ENCODE measurements at places on chromosomes 7 and 10.

- no peak for DNase-seq
Measured at GRCh38 chr7:81816312-81816711, 46.5 kb upstream of the HGF start.

GRCh38 chr10:58262766-58263165 lies 4.9 kb downstream of the IPMK start:
- no peak for DNase-seq

DNA sequence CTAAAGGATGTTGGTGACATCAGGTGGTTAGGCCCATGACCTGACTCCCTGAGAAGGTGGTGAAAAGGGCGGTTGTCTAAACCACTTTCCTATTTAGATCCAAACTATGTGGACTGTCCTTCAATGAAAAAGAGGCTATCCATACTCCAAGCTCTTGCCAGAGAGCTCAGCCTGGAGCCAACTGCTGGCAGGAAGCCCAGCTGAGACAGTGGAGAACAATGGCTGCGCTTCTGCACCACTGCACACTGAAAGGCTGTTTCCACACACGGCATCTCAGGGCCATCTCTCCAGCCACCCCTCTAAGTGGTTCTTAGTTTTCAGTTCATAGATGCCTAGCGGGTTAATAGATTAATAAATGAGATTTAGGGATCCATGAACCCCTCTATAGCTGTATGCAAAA lies 488.8 kb upstream of the ZMIZ1 start:
- peak; percentile 12 for DNase-seq

- DNase-seq = peak; percentile 55
Measured at GRCh38 chr7:36301914-36302771, 87.5 kb upstream of the ANLN start.

GRCh38 chr10:78305311-78305710 lies 271.6 kb downstream of the RPS24 start:
- no peak for DNase-seq

DNA sequence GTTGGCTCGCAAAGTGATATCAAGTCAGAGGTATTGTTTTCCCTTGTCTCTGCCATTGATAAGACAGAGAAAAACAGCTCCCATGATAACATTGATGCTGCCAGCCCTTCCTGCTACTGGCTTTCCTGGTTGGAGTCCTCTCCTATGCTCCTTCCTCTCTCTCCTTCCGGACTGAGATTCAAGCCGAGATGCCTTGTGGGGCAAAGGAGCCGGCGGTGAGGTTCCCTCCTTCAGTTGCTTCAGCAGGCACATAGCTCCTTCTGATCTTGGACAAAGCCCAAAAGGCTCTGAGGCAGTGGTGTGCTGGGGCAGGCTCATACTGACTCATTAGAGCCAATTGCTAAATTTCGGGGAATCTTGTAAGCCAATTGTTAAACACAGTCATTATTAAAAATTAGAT lies 8.8 kb upstream of the ZCCHC24 start:
- DNase-seq = peak; percentile 84

GRCh38 chr7:5607951-5608656 lies 173.4 kb downstream of the RNF216 start:
- no peak for DNase-seq

- no peak for DNase-seq
Measured at GRCh38 chr10:113474752-113475151, 78.1 kb upstream of the HABP2 start.

DNA sequence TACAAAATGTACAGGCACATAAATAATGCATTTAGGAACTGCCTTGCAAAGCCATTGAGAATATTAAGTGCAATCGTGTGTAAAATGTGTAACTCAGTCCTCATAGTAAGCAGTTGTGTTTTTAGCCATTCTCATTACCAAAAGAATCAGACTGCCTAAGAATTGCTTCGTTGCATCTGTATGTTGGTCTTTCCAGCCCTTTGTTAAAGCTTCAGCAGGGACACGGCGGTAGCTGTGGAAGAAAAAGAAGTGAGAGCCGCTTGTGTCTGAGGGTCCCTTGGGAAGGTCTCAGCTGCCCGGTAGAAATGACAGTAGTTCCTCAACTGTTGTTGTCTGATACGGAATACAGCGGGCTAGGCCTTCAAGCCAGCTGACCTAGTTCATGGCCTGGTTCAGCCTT lies 22.8 kb upstream of the ACSL5 start:
- DNase-seq = no peak

GRCh38 chr10:34744590-34744989 lies 70.5 kb downstream of the PARD3 start:
- no peak for DNase-seq

GRCh38 chr7:10210000-10210399 lies 763.7 kb upstream of the PHF14 start:
- DNase-seq = no peak

- no peak for DNase-seq
Measured at GRCh38 chr10:122327237-122328206, 47.0 kb upstream of the PLEKHA1 start.

- DNase-seq = no peak
Measured at GRCh38 chr10:70985824-70986622, 97.7 kb upstream of the PCBD1 start.

- DNase-seq = no peak
Measured at GRCh38 chr7:148821422-148821821, 62.7 kb downstream of the EZH2 start.

DNA sequence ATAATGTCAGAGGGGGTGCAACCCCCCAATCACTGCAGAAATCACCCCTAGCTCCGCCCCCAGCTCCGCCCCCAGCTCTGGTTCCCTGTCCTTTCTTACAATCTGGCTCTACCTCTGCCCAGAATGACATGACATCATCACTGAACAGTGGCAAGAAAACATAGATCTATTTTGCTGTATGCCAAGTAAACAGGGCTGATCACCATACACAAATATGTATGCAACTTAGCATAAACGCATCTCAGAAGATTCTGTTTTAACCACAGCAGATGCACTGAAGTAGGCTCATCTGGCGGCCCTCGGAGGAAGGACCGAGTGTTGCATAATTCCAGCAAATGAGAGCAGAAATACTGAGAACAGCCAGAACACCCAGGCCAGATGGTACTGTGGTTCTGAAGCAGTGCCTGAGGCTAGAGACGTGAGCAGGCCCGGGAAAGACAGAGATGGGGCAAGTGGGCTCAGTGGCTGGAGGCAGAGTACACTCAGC lies 293.3 kb upstream of the KLF14 start:
- peak; percentile 93 for DNase-seq

DNA sequence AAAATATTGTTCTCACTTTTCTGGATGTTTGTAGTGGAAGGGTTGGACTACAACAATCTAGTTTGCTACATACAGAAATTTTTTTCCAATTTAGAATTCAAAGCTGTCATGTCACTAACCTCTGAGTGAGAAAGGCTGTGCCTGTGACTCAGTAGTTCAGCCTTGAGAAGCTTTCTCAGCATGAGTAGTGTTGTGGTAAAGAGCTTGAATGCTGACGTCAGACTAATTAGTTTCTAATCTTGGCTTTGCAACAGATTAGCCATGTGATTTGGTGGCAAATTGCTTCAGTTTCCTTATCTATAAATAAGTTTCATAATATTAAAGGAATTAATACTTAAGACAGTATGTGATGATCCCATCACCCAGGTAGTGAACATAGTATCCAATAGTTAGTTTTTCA lies 83.8 kb downstream of the ABCA13 start:
- peak; percentile 66 for DNase-seq

DNA sequence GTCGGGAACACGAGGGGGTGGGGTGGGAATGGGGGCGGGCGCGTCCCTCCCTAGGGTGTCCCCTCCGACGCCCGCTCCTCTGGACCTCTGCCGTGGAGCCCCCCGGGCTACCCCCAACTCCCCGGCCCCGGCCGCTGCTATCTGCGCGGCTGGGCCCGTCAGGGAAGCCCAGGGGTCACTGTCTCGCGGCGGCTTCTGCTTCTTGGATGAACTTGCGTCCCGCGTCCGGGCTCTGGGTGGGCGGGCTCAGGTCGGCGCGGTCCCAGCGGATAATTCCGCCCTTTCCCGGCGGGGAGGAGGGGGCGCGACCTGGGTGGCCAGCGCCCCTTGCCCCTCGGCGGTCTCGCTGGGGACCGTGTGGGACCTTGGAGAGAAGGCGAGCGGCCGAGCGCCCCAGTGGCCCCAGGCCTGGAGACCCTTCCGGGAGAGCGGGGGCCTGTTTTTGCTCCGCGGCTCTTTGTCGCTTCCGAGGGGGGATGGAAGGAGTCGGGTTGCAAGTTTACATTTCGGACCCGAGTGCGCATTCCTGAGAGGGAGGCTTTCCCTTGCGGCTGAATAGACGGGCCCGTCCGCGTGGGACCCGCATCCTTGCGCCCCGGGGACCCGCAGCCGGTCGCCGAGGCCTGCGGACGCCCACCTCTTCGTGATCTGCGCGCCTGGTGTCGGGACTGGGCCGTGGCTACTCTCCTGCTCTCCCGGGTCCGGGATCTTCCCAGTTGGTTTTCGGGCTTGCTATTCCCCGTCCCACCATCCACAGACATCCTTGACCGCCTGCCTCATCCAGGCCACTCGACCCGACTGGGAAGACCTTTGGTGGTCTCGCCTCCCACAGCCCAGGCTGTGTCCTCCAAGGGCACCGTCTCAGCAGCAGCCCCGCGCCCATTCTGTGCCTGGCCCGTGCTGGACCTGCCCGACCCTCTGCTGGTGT lies 812 bp downstream of the DOCK1 start:
- peak; percentile 54 for DNase-seq

DNA sequence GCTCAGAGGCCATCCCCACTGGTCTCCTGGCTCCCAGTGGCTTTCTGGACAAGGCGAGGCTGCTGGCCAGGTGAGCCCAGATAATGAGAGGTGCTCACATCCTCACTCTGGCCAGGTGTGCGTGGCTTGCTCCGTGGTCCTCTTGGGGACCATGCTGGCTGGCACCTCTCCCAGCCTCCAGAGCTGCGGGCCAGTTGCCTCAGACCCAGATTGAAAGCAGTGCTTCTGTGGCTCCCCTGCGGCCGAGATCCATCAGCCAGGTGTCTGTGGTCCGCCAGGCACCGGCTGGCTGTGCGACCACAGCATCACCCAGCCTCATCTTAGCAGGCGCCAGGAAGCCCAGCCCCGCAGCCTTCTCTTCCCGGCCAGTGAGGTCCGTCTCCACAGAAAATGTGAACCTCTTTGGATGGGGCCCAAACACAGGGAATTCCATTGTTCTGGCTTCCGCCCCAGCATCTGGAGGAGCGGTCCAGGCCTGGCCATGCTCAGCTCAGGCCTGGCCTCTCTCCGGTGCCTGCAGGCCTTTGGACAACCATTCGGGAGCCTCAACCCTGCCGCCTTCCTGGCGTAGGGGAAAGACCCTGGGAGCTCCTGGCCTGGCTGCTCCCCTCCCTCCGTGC lies 5.2 kb upstream of the TTYH3 start:
- DNase-seq = no peak

DNA sequence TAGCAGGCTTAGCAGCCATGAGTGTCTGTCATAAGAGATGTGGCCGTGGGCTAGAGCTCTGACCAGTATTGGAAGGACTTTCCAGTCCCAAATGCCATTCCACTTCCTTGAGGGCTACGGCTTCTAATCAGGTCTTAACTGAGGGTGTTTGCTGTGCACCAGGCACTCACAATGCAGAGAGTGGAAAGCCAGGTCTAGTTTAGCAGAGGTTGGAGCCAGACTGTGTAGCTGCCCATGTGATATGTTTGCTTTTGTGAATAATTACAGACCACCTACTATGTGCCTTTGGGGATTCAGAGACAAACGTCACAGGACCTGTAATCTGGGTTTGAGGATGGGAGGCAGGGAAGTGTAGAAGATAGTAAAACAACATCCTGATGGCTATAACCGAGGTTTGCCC lies 79.8 kb downstream of the WDFY4 start:
- no peak for DNase-seq

GRCh38 chr7:116929021-116929420 lies 24.3 kb upstream of the ST7 start:
- no peak for DNase-seq
